ENCODE measurements at places on chromosomes 5 and 9.

DNA sequence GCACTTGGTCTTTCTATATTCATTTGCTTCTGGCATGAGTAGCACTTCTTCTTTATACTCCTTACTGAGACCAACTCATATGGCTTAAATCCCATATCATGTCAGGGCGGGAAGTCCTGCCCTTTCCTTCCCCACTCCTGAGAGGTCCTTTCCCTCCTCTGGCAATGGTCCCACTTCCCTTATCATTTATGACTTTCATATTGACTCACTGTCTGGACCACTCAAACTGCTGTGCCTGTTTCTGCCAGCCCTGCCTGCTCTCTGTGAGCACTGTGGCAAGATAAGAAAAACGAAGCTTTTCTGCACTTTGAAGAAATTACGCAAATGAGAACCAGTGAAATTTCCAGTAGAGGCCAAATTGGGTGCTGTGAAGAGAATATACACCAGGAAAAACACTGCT lies 58.1 kb downstream of the ZNF474 start:
- no peak for DNase-seq

DNA sequence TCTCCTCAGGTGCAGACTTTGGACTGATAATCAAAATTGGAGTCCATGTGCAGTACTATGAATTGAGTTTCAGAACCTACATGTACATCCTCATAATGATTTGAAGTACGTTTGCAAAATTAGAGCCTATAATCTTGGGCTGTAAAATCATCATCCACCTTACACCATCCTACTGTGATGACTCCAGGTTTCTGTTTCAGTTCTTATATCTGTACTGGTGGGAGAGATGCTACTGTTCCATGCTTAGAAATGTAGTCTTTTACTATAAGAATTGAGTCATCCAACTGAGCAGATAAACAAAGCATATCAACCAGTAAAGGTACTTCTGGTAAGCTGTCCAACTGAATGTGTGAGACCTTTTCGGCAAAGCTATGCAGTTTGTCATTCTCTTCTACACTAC lies 586.3 kb upstream of the FAM174A start:
- DNase-seq = no peak

- no peak for DNase-seq
Observed at GRCh38 chr9:131734165-131734610, 5.7 kb downstream of the RAPGEF1 start.

- no peak for DNase-seq
Observed at GRCh38 chr5:81835814-81836367, 85.0 kb upstream of the SSBP2 start.

GRCh38 chr5:90558344-90559192 lies at the start of gene ADGRV1:
ADGRV1 (plus strand) TSS chr5:90558797; CDS start chr5:90558896, 99 bp downstream.
- no peak for DNase-seq

DNA sequence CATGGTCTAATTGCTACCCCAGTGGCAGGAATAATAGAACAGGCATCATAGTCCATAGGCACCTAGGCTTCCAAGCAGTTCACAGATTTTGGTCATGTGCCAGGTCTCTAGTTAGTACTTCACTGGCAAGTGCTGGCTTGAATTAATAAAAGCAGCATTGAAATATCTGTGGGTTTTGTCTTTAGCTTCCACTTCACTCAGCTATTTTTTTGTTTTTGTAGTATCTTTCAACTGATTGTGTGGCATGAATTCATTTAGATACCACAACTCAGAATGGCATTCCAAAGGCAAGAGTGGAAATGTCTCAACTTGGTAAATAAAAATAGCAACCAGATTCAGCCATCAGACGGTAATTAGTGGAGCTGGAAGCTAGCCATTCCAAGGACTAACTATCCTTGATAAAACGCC lies 27.9 kb upstream of the ITGA2 start:
- DNase-seq = no peak

DNA sequence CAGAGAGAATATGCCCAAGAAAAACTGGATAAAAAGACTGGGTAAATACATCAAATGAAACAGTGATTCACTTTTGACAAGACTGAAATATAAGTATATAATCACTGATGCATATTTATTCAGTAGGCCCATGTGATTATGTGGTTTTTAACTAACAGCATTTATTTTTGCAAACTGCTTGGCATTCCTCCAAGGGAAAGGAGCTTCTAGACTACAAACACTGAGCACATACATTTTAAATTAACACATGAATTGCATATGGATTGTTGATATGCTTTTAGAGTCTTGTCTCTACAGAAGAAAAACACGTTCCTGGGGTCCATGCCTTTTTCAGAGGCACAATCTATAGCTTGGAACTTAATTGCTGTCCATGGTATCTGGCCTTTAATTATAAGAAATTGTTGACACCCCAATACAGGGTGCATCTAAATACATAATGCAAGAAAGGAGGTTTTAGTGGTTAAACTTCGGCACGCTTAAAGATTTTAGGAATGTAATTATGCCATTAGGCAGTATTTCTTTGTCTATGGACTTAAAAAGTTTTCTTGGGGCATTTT lies 6.9 kb upstream of the MEIKIN start:
- no peak for DNase-seq

DNA sequence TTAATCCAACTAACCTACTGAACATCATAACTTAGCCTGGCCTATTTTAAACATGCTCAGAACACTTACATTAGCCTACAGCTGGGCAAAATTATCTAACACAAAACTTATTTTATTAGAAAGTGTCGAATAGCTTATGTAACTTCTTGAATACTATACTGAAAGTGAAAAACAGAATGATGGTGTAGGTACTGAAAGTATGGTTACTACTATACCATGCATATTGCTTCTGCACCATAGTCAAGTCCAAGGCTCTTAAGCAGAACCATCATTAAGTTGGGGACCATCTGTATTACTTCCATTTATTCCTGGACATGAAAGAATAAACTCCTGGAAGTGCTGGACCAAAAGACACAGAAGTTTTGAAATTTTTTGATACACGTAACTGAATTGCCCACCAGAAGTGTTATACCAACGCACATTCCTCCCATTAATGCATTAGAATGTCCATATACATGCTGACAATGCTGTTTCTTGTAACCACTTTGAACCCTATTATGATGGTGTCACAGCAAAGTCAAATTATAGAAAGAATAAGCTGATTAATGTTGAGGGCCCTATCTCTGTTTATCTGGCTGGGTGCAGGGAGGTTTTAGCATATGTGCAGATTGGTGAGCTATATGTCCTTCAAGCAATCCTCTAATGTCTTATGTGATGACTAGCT lies 375.7 kb downstream of the ACTL7B start:
- no peak for DNase-seq

DNA sequence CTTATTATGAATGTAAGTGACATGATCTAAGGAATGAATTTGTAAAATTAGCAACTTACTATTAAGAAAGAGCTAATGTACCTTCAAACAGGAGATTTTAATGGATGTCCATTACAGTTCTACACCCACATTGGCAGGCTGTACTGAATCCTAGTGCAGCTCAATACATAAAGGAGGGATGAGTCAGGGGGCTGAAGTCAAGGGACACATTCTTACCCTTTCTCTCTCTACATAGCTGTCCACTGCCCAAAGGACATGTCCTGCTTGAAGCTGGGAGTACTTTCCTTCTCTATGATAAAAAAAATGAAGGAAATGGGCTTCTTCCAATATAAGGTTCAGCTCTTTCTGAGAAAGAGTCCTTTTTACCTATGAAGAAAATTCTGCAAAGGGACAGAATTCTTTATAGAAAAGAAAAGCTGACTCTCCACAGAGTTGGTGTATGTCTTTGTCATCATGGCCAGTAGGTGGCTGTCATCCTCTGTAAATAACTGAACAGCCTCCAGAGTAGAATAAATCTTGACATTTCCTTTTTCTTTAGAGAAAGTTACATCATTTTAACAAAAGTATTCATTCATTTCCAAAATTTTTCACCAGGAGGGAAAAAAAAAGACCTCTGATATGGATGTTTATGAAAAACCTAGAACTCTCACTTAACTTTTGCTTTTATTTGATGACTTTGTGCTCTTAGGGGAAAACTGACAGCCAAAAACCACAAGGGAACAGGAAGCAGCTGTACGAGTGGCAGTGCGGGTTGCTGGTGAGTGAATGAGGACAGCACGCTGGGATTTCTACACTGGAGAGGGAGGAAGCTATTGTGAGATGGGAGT lies 13.1 kb upstream of the IFNA14 start:
- no peak for DNase-seq

GRCh38 chr5:176863041-176863764 lies 35.9 kb downstream of the HK3 start:
- no peak for DNase-seq

DNA sequence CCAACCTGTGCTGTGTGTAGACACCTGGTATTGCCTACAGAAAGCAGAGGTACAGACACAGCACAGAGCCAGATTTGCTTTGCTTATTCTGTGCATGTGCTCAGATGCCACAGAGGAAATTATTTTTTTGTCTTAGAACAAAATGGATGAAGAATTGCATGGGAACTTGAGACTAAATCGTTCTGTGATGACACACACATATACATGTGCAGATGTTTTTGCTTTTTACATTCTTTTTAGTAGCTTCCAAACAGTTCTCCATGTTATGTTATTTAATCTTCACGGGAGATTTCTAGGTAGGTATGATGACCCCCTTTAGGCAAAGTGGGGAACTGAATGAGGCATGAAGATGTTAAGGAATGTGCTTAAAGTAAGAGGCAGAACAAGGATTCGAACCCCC lies 221.5 kb upstream of the PANK3 start:
- no peak for DNase-seq

DNA sequence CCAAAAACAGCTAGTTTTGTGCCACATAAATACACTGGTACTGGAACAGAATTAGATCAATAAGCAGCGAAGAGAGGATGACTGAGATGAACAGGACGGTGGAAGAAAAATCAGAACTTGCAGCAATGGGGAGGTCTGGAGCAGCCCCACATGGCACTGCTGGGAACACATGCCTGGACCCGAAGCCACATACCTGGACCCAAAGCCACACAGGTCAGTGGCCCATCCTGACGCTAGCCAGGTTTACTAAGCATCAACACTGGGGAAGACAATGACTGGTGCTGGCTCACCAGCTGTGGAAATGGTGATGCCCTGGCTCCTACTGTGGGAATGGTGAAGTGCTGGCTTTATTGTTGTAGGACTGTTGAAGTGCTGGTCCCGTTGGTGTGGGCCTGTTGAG lies 139.7 kb upstream of the IRX4 start:
- DNase-seq = no peak

- DNase-seq = no peak
Observed at GRCh38 chr5:54136516-54137440, 173.6 kb downstream of the ARL15 start.

DNA sequence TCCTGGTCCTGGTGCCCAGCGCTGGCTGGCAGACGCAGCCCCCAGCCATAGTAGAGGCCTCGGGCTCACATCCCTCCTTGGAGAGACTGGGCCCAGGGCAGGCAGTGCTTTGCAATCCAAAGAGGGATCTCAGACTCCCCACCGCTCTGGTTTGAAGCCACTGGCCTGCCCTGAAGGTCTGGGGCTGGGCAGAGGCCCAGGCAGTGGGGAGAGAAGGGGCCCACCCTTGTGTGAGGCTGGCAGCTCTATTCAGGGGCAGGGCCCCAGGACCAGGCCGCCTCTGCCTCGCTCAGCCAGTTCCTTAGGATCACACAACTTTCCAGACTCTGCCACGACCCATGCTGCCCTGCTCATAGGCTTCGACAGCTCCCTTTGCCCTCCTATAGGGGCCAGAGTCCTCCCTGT lies 10.7 kb upstream of the SEC16A start:
- DNase-seq = no peak

DNA sequence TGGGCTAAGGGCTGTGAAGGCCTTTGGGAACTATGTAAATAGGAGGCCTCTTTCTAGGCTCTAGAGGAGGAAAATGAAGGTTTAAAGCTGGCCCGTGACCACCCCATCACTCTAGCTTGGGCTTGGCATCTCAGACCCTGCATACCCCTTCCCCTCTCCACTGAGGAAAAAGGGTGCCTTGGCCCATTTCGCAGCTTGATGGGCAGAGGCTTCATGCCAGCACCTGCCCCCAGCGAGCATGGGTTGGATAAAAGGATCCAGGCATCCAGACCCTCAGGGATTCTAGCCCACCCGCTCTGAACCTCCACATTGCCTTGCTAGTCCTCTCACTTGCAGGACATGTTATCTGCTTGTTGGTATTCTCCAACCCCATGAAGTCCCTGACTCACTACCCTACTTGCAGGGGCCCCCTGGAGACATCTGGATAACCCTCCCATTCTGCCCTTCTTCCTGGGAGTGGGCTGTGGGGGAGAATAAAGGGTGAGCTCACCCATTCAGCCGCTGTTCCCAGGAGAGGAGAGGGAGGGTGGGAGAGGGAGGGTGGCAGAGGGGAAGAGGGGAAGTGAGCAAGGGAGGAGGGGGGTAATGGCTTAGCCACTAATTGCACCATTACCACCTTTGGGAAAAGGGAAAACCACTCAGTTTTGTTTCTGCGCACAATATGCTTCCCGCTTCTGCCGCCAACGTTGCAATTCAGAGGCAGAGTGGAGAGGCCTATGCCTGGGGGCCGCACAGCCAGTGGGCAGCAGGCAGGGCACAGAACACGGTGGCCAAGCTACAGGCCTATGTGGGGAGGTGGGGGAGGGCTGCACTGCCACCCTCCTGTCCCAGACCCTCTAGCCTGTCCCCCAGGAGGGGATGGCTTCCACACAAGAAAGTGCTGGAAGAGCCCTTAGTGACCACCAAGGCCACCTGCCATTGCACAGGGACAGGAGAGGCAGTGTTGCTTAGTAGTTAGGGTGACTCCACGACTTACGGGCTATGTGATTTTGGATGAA lies 2.1 kb upstream of the CAMK2A start:
- DNase-seq = no peak

- DNase-seq = no peak
Observed at GRCh38 chr5:39093352-39093751, 19.2 kb upstream of the RICTOR start.

DNA sequence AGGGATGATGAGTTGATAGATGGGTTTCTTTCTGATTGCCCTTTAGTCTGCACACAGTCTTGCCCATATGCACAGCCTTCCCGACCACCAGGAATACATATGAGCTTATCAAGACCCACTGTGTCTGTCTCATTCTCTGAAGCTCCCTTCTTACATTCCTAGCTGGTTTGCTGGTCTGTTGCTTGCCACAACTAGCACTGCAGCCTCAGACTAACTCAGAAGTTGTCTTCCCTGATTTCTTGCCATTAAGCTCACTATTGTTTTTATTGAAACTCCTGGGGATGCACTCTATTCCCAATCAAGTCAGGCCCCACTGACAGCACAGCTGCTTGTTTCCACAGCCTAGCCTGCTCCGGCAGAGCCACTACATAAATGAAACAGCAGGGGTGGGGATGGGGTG lies 97.5 kb downstream of the SAXO1 start:
- no peak for DNase-seq

GRCh38 chr5:95081982-95082381 lies 202.9 kb downstream of the MCTP1 start:
- no peak for DNase-seq

DNA sequence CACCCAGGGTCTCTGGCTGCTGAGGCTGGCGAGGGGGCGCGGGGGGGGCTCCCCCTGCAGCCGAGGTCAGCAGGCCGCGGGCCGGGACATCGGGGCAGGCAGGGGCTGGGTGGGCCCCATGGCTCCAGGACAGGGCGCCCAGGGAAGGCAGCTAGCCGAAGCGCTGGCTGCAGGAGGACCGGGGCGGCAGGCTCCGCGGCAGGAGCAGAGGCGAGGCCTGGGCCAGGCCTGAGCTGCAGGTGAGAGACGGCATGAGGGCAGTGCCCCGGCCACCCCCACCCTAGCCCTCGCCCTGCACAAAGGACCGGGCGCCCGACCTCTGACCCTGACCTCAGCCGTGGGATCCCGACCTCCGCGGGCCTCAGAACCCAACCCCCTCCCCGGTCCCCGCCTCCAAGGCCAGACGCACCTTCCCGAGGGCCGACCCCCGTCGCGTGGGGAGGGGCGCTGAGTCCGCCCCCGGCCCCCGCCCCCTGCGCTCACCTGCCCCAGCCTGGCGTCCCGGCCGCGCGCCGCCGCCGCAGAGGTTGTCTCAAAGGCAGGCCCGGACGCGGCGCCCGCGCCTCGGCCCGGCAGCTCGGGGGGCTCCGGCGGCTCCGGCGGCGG lies 431 bp downstream of the RNF208 start:
- no peak for DNase-seq

All from NK-92 treated with Interleukin-12 subunit alpha and Interleukin-12 subunit beta, amount 100 ng/mL, for 24 hours (cell line).